ENCODE measurements at places on chromosomes 5 and 9.

- no peak for DNase-seq
These were observed 3.1 kb downstream of the TSPAN17 start for GRCh38 chr5:176650354-176650884.

DNA sequence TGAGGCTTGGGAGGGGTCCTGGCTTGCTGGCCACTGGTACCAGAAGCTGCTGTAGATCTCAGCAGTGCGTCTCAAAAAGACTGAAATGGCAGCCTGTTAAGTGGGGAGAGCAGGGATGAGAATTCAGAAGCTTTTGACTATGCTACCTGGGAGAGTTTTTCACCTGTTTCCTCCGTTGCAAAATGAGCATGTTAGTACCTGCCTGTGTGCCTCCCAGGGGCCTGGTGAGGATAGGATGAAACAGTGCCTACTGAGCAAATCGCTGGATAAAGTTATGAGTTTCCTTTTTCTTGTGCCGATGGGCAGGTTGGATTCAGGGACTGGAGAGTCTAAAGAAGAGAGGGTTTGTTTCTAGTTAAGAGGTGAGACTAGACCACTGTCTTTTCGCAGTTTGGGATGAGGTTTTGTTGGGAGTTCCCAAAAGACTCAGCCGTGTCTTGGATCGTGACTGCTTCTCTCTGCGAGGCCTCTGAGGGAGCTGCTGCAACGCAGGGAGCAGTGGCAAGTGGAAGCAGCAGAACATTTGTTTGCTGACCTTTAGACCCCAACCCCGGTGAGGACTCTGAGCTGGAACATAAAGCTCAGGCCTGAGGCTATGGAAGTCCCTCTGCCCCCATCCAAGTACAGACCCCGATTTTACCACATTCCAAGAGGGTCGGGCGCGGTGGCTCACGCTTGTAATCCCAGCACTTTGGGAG lies 1.4 kb downstream of the RALGPS1 start:
- DNase-seq: no peak

DNA sequence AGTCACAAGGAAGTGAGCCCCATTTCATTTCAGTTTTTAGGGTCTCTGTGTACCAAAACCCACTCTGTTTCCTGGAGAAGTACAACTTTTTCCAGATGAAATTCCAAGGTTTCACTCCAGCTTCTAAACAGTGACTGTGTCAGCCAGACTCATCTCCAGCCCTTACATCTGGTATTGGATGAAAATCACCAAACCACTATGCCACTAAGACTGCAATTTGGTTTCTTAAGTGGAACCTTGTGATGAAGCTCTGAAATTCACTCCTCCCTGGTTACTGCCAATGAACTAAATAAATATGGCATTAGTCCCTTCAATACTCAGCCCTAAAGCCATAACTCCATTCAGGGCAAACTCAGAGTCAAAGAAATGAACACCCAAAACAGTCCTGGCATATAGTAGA lies 211.2 kb upstream of the DAPK1 start:
- DNase-seq: no peak

- peak; percentile 81 for DNase-seq
These were observed 191.8 kb downstream of the ESM1 start for GRCh38 chr5:54793468-54794134.

GRCh38 chr9:119500072-119500771 lies 131.0 kb upstream of the BRINP1 start:
- no peak for DNase-seq
